ENCODE measurements at places on chromosomes 2 and 18.

- DNase-seq: peak; percentile 50
These were observed 127.9 kb upstream of the LGALSL start for GRCh38 chr2:64325852-64326577.

GRCh38 chr2:28084564-28084963 lies 194.0 kb downstream of the BABAM2 start:
- no peak for DNase-seq

DNA sequence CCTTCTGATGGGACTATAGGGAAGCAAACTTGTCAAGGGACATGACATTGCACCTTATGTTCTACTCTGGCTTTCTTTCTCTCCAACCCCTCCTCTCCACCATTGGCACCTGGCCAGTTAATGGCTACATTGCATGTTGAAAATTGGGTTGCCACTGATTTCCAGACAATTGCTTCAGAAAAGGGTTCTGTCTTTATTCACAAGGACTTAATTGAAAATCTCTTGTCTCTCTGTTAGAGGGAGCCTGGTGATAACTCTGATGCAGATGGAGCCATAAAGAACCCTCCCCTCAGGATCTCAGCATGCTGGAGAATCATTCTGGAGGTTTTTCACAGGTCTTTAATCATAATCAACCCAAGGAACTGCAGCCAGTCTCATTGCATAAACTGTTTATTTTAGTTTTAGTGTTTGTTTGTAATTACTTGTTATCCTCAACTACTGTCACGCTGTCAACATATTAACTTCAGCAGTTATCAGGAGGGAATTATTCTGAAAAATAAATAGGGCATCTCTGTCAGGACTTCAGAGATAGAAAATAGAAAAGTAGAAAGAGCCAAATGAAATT lies 316.8 kb downstream of the RIT2 start:
- DNase-seq: no peak

GRCh38 chr2:71671203-71671854 lies 218.0 kb downstream of the DYSF start:
- no peak for DNase-seq

DNA sequence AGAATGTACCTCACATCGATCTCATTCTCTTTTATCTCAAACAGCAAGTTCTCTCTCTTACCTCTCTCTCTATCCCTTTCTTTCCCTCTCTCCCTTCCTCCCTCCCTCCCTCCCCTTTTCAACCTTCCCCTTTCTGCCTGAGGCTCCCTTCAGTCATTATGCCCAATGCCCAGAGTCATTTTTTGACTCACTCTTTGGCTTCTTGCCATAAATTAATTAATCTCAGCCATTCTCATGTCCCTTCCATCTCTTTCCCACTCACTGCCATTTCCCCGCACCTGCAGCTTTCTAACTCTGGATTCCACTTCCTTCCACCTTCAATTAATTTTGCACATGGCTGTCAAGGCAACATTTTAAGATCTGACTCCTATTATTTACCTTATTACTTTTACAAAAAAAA lies 60.1 kb downstream of the EVA1A start:
- no peak for DNase-seq

DNA sequence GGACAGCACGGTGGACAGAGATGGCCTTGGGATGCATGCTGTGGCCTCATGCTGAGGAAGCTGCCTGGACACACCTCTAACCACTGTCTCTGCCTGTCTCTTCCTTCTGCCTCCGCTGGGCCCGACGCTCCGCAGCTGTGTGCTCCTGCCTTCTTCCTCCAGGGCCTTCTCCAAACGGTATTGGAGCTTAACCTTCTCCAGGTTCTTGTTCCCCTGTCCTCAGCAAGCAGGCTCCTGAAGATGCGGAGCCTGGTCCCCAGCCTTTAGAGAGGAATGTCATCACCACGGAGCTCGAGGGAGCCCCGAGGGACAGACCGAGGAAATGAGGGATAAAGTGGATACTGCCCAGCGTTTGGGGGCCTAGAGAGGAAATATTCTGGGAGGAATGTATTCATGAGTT lies 155.1 kb downstream of the DYSF start:
- no peak for DNase-seq

DNA sequence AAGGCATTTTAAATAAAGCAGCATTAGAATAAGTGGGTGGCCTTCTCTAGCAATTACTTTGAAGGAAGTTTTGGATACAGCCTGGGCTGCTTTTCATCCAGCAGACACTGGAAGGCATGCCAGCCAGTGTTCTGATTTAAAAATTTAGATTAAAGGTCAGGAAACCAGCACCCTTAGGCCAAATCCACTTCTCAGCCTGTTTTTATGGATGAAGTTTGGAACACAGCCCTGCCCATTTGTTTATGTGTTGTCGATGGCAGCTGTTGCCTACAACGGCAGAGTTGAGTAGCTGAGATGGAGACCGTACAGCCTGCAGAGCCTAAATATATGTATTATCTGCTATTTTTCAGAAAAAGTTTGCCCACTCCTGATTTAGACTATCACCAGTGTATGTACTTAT lies 313.6 kb upstream of the ACVR2A start:
- no peak for DNase-seq

GRCh38 chr2:164644036-164644700 lies 22.9 kb upstream of the GRB14 start:
- no peak for DNase-seq

- no peak for DNase-seq
These were observed 71.1 kb downstream of the PIK3C3 start for GRCh38 chr18:42025974-42026625.

DNA sequence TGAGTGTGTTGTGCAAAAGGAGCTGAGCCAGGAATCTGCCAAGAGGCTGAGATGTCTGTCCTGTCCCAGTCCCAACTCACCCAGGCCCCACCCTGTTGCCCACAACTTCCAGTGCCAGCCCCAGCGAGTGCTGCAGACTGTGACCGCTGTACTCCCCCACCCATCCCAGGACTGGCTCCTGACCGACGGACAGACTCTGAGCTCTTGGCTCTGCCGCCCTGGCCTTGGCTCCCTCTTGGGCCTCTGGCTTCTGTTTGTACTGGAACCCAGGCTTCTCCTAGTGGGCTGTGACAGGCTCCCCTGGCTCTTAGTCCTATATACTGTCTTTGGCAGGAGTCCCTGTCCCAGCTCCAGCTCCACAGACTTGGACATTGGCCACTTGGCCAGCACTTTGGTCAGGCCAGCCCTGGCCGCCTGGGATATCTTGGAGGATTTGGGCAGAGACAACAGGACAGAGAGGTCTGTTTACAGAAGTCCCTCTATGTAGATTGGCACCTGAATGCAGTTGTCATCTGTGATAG lies 41.1 kb downstream of the ACOXL start:
- DNase-seq: no peak

DNA sequence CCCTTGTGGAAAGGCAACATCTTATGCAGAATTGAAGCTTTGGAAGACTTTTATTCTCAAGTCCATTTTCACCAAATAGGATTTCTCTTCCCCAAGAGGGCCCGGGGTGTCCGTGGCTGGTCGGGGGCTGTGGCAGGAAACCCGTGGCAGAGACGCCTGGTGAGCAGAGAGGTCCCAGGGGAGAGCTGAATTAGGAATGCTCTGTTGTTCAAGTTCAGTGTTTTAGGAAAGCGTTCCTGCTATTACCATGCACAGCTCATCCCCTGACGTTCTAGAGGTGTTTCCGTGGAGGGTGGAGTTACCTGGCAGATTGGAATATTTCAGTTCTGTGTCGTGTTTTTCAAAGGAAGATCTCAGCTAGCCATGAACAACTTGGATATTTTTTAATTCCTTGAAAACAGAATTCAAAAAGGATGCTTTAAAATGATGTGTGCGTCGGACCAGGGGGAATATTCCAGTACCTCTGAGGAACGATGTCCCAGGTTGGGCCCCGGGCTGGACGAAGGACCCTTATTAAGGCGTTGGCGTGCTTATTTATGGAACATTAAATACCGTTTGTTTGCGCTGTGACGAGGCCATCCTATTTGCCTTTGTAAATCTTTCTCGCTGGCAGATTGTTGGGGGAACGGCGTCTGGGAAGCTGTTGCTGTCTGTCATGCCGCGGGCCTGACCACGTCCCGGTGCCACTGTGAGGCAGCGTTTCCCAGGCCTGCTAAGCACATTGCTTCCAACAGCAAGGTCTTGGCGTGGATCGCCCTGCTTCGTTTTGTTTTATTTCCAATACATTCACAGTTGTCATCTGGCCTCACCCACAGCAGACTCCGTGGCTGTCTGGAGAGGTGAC lies 8.2 kb downstream of the NFATC1 start:
- DNase-seq: no peak

DNA sequence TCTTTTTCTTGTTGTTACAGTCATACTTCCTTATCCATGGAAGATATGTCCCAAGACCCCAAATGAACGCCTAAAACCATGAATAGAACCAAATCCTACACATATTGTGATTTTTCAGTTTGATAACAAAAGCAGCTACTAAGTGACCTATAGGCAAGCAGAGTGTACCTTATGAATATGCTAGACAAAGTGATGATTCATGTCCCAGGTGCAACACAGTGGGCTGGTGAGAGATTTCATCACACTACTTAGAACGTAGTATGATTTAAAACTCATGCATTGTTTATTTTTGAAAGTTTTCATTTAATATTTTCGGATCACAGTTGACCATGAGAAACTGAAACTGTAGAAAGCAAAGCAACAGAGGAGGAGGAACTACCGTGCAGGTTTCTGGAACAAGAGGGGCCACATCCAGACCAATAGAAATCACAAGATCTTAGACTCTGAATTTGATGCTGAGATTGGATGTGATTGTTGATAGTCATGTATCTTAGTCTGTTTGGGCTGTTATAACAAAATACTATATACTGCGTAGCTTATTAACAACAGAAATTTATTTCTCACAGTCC lies 470.8 kb upstream of the VRK2 start:
- DNase-seq: no peak

- DNase-seq: no peak
These were observed 86.3 kb upstream of the SLC66A3 start for GRCh38 chr2:11068856-11069526.

DNA sequence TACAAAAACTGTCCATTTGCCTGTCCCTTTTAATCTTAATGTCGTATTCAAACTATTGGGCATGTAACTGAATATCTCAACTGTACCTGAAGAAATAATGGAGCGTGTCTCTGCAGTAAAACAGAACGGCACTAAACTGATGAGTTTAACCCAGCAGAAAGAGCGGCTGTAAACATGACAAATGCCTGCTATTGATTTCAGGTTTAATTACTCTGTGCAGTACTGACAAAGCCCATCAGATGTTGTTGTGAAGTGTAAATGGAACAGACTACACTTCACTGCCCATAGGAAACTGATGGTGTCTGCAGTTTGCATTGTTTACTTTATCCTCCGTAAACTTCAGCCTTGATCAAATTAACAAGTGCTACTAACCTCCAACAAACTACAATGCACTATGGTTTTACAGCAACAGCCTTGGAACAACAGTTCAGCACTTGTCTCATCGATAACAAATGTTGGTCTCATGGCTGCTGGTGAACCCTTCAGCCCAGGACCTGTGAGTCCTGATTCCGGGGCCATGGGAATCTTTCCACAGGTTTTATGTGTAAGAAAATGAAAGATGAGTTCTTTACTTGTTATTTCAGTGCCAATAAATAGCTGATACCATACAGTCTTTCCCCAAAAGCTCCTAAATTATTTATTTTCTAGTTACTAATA lies 316.5 kb downstream of the CCDC178 start:
- DNase-seq: no peak

Measured in stimulated activated CD8-positive, alpha-beta memory T cell treated with anti-CD3 and anti-CD28 coated beads, Interleukin-7, amount 100 ng/mL, for 48 hours (primary cell).